Small intestine (tissue), 16 donors: ENCODE measurements at places on chromosomes 1 and 21.

GRCh38 chr1:206686478-206687249 lies 2.0 kb downstream of the MAPKAPK2 start:
- H3K36me3 ChIP-seq = no peaks in the 10 kb centered on the region
- H3K4me3 ChIP-seq = peak overlapping the region; percentile 97
- no peaks in the 10 kb centered on the region for H3K27me3 ChIP-seq
- H3K4me1 ChIP-seq = peaks cover 32% of the 10 kb centered on the region
- peak; percentile 46 for DNase-seq

DNA sequence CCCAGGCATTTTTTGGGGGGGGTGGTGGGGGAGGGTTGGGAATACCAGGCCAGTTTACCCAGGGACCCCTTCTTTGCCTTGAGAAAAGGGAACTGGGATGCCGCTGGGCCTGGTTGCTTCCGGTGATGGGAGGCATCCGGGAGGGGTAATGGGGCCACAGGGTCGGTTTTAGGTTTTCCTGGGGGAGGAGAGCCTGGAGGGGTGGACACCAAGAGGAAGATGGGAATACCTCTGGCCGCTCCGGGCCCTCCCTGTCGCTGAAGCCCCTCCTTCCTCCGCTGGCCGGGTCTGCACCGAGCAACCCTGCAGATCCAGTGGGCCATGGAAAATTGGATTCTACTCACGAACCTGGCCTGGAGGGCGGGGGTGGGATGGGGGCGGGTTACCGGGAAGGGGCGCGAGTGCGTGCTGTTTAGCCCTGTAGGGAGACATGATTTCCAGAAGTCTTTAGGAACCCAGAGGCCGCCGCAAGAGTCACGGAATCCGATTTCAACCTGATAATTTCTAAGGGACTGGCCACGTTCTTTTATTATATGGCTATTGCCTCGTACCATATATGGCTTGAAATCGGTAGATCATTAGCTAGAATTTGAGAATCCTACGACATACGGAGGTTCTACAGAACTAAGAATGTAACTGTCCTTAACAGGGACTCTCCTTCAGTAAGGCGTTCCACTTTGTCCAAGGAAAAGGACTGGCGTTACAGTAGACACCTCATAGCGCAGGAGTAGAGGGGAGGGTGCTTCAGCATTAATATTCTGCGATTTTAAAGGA lies 749 bp downstream of the AKIRIN1 start:
- H3K36me3 ChIP-seq = no peaks in the 10 kb centered on the region
- H3K4me1 ChIP-seq = peaks cover 7% of the 10 kb centered on the region
- peak overlapping the region; percentile 95 for H3K4me3 ChIP-seq
- peak overlapping the region; percentile 85 for H3K27ac ChIP-seq

DNA sequence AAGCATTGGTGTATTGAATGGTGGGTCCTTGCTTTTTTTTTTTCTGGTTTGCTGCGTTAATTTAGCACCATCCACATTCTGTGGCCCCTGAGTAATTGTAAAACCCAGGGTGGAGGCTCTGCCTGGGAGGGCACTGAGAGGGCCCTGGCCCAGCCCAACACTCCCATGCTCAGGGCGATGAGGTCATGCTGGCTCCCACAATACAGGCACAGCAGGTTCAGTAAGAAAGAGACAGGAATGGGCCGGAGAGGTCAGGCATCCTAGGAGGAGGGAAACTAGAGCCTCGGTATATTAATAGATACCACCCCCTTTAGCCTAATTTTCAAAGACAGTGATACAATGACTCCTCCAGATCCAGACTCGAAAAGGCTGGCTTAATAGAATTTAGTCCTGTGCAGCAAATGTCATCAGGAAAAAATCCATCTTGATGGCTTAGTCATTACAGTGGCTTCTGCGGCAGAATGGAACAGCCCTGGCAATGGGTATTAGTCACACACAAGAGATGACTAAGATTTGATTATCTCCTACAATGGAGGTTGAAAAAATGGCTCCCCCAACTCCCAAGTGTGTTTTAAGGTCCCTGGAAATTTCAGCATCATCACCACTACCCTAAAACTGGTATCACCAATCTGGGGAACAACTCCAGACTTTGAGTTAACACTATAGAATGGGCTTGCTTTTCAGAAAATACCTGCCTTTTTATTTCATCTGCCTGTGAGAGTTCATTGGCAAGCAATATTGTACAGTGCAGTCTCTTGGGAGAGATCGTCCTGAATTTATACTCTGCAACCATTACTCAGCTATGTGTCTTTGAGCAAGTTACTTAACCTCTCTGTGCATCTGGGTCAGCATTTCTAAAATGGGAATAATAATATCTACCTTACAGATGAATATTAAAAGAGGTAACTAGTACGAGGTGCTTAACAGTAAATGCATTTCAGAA lies 43.9 kb upstream of the LYST start:
- no peaks in the 10 kb centered on the region for H3K27me3 ChIP-seq
- H3K27ac ChIP-seq = no peak overlapping the region
- no peak overlapping the region for H3K4me3 ChIP-seq
- peaks cover 4% of the 10 kb centered on the region for H3K4me1 ChIP-seq
- no peak for DNase-seq
- H3K36me3 ChIP-seq = no peaks in the 10 kb centered on the region

- no peak overlapping the region for H3K4me3 ChIP-seq
- no peak for DNase-seq
- no peaks in the 10 kb centered on the region for H3K4me1 ChIP-seq
- H3K27me3 ChIP-seq = no peaks in the 10 kb centered on the region
- no peak overlapping the region for H3K27ac ChIP-seq
- no peaks in the 10 kb centered on the region for H3K36me3 ChIP-seq
Observed at GRCh38 chr1:216641669-216642460, 81.4 kb downstream of the ESRRG start.

DNA sequence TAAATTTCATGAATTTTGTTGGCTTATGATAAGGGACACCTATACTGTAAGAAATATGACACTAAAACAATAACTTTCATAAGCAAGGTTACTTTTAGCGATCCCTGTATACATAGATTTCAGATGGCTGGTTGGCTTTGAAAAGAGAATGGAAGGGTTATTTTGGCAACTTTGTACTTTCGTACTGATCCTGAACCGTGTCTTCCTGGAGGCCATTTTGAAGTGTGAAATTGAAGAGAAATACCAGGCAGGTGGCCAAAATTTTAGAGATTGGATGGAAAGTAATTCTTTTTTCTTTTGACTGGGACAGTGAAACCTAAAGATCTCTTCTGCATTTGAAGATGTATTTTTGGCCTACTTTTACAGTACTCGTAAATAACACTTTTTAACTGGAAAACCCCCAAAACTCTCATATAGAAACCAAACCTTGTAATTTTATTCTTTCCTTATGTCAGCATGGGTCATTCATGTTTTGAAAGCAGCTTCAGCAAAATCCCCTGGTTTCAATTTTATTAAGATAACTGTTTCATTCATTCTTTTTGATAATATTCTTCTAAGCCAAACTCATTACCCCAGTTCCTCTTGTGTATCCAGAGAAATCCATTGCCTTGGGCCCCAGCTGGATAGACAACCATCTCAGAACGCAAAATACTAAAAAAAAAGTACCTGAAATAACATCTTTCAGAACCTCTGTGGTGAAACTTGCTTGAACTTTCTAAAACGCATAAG lies 38.4 kb upstream of the ZNF281 start:
- no peaks in the 10 kb centered on the region for H3K27me3 ChIP-seq
- H3K27ac ChIP-seq = no peak overlapping the region
- H3K4me1 ChIP-seq = no peaks in the 10 kb centered on the region
- H3K36me3 ChIP-seq = no peaks in the 10 kb centered on the region
- H3K4me3 ChIP-seq = no peak overlapping the region

DNA sequence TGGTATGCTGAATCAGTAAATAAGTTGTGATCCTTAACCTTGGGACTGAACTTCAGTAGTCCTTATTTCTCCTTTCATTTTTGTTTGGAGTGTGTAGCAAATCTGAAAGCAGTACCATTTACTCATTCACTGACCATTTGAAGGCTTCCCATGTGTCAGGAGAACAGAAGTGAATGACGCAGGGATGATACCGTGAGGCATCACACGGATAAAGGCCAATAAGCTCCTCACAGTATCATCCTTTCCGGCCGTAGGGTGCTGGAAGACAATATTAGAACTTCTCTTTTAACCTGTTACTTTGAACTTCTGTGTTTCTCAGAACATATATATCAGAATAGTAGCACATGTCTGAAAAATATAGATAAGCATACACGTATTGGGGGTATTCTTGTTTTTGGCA lies 21.3 kb downstream of the BACH1 start:
- no peaks in the 10 kb centered on the region for H3K27me3 ChIP-seq
- peaks cover 15% of the 10 kb centered on the region for H3K4me1 ChIP-seq
- H3K27ac ChIP-seq = no peak overlapping the region
- H3K4me3 ChIP-seq = no peak overlapping the region
- peaks cover 6% of the 10 kb centered on the region for H3K36me3 ChIP-seq

GRCh38 chr1:245999697-246000637 lies 507.1 kb downstream of the SMYD3 start:
- no peak overlapping the region for H3K4me3 ChIP-seq
- no peaks in the 10 kb centered on the region for H3K4me1 ChIP-seq
- DNase-seq = no peak
- H3K27me3 ChIP-seq = no peaks in the 10 kb centered on the region

- no peaks in the 10 kb centered on the region for H3K27me3 ChIP-seq
- H3K27ac ChIP-seq = no peak overlapping the region
- H3K4me3 ChIP-seq = no peak overlapping the region
- no peaks in the 10 kb centered on the region for H3K4me1 ChIP-seq
Observed at GRCh38 chr1:119869995-119870394, 26.3 kb downstream of the ADAM30 start.

GRCh38 chr1:48057249-48057648 lies 60.1 kb upstream of the TRABD2B start:
- H3K4me3 ChIP-seq = no peak overlapping the region
- H3K27ac ChIP-seq = no peak overlapping the region
- H3K4me1 ChIP-seq = peaks cover 69% of the 10 kb centered on the region
- no peaks in the 10 kb centered on the region for H3K27me3 ChIP-seq

DNA sequence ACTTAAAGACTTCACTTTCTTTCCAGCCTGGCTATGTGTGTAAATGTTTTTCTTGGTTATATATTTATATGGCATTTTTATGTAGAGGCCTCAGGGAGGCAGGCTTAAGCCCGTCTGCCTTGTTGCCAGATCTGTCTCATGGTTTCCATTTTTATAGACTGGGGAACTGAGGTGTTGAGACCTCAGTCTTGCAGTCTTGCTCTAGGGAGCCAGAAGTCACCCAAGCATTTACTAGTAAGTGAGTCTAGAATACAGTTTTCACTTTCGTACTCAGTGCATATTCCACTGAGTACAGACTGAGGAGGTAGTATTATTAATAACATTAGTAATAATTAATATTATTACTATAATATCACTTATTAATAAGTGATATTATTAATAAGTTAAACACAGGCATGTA lies 161.4 kb downstream of the UCK2 start:
- no peaks in the 10 kb centered on the region for H3K36me3 ChIP-seq
- H3K27ac ChIP-seq = no peak overlapping the region
- H3K27me3 ChIP-seq = no peaks in the 10 kb centered on the region
- DNase-seq = no peak
- H3K4me3 ChIP-seq = no peak overlapping the region

GRCh38 chr1:155466996-155467395 lies 95.6 kb downstream of the ASH1L start:
- no peak for DNase-seq
- no peaks in the 10 kb centered on the region for H3K4me1 ChIP-seq
- H3K4me3 ChIP-seq = no peak overlapping the region
- H3K27ac ChIP-seq = no peak overlapping the region
- no peaks in the 10 kb centered on the region for H3K27me3 ChIP-seq
- peaks cover 3% of the 10 kb centered on the region for H3K36me3 ChIP-seq

DNA sequence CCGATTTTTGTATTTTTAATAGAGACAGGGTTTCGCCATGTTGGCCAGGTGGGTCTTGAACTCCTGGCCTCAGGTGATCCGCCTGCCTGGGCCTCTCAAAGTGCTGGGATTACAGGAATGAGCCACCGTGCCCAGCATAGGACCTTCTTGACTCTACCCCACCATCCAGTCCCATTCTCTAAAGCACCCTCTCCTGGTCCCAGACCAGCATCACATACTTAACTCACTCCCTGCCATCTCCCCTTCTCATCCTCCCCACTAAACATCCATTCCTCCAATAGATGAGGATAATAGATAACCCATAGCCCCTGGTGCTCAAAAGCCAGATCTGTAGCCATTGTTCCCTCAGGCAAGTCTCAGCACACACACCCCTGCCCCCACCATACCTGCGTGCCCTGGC lies 2.1 kb downstream of the ENTREP3 start:
- no peak overlapping the region for H3K27ac ChIP-seq
- H3K4me1 ChIP-seq = peaks cover 8% of the 10 kb centered on the region
- H3K27me3 ChIP-seq = no peaks in the 10 kb centered on the region
- DNase-seq = no peak
- H3K4me3 ChIP-seq = no peak overlapping the region

DNA sequence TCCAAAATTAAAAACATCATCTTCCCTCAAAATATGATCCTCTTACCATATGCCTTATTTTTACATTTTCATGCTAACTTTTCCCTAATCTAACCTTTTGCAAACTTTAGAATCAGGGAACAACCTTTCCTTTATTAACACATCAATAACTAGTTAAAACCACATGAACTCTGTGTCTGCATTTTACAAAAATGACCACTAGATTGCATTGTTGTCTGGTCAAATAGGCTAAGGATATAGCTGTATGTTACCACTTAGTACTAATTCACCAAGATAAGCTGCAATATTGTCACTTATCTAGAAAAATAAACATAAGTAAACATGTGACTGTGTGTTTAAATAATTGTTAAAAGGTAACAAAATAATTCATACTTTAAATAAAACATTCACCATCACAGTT lies 82.3 kb downstream of the DENND1B start:
- H3K4me1 ChIP-seq = no peaks in the 10 kb centered on the region
- H3K4me3 ChIP-seq = no peak overlapping the region
- H3K27me3 ChIP-seq = no peaks in the 10 kb centered on the region

DNA sequence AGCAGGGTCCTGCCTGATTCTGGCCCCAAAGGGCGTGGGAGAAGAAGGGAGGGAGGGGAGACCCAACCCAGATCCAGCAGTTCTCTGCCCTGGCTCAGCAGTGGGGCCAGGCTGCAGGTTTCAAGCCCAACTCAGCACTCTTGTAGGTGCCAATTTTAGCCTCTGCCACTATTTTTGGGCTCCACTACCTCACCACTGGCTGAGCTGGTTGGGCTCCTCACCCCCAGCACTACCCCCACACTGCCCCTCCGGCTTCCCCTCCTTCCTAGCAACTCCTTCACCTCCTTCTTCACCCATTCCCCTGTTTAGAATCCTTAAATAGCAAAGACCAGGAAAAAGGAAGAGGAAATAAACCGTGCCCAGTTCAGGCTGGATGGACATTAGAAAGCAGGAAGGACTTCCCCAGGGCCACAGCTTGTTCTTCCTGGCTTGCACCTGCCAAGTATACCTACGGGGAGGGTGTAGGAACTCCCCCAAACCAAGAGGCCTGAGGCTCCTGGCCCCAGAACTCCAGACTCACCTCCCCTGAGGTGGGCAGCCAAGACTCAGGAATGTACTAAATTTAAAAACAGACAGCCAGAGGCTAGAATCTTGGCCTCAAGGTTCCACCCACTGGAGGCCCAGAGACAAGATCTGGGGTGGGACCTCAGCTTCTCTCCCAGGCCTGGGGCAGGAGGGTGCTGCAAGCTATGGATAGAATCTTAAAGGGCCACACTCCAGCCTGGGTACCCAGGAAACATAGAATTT lies 1.4 kb upstream of the ARHGEF2 start:
- peaks cover 70% of the 10 kb centered on the region for H3K4me1 ChIP-seq
- DNase-seq = no peak
- H3K27me3 ChIP-seq = no peaks in the 10 kb centered on the region
- H3K36me3 ChIP-seq = no peaks in the 10 kb centered on the region
- peak overlapping the region; percentile 88 for H3K4me3 ChIP-seq

GRCh38 chr1:154418062-154418921 lies 13.1 kb downstream of the IL6R start:
- H3K36me3 ChIP-seq = no peaks in the 10 kb centered on the region
- peak; percentile 98 for DNase-seq
- no peak overlapping the region for H3K4me3 ChIP-seq
- peak overlapping the region; percentile 75 for H3K27ac ChIP-seq
- H3K4me1 ChIP-seq = peaks cover 22% of the 10 kb centered on the region
